ENCODE measurements at places on chromosomes 5 and 9.

DNA sequence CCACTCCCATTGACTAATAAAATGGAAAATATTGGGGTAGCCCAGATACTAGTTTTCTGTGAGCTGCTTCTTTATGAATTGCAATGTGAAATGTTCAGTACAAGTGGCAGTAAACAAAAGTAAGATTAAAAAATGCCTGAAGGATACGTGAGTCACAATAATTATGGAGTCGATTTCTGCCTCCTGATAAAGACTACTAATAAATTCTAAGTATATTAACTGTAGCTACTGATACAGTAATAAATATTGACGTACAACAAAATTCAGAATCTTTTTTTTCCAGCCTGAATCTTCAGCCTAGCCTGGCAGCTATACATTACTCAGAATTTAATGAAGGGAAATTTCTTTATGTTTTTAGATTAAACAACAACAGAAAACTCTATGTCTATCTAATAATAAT, 218.1 kb downstream of the MPDZ start:
- no peak for DNase-seq

- DNase-seq = no peak
Measured at GRCh38 chr5:146710348-146710747, 168.2 kb downstream of the PPP2R2B start.

DNA sequence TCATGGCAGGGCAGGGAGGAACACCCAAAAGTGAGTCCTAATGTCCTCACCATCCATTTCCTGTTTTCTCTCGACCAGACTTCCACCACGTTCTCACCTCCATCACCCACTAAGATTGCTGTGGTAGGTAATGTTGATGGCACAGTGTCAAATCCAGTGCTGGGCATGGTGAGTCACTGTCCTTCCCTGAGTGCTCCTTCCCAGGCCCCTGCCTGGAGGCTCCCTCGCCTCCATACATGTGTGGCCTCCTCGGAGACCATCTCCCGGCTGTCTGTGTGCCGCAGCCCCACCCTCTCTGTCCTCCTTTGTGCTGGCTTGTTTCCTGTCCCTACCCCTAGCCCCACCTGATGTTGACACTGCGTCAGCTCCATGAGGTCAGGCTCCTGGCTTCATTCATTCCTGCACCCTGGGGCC, 177.5 kb downstream of the SYK start:
- no peak for DNase-seq

DNA sequence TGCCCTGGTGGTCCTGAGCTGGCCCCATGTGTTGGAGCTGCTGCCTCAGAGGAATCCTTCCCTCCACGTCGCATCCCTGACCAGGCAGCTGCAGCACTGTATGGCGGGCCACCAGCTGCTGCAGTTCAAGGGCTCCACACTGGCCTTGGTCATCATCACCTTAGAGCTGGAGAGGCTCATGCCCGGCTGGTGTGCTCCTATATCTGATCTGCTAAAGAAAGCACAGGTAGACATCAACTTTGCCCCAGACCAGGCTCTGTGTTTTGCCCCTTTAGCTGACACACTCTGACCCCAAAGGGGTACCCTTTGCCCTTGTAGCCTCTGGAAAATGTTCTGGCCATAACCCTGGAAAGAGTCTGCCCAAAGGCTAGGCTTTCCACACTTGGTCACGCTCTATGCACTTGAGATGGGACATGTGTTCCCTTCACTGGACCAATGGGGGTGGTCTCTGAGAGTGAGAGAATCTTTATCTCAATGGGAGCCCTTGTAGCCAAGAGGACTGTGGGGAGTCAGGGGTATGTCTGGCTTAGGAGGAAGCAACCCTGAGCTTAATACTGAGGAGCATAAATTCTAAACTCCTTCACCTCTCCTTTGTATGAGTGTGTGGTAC, 4.8 kb downstream of the CCNI2 start:
- no peak for DNase-seq

GRCh38 chr5:171898386-171898785, 108.1 kb downstream of the FBXW11 start:
- no peak for DNase-seq

DNA sequence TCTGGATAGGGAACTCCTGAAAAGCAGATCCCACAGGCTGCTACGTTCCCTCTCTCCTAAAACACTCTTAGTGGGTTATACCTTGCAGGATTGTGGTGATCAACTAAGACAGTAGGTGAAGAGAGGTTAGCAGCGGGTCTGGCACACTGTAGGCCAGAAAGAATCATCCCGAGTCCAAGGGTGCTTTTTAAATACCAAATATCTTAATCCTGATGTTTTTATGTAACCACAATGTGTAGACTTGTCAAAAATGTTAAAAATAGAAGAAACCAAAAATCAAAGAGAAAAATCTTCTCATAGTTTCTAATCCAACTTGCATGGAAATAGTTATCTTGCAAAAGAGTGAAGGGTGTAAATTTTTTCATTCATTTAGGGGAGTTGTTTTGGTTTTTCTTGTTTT, 52.3 kb upstream of the IFNK start:
- no peak for DNase-seq

DNA sequence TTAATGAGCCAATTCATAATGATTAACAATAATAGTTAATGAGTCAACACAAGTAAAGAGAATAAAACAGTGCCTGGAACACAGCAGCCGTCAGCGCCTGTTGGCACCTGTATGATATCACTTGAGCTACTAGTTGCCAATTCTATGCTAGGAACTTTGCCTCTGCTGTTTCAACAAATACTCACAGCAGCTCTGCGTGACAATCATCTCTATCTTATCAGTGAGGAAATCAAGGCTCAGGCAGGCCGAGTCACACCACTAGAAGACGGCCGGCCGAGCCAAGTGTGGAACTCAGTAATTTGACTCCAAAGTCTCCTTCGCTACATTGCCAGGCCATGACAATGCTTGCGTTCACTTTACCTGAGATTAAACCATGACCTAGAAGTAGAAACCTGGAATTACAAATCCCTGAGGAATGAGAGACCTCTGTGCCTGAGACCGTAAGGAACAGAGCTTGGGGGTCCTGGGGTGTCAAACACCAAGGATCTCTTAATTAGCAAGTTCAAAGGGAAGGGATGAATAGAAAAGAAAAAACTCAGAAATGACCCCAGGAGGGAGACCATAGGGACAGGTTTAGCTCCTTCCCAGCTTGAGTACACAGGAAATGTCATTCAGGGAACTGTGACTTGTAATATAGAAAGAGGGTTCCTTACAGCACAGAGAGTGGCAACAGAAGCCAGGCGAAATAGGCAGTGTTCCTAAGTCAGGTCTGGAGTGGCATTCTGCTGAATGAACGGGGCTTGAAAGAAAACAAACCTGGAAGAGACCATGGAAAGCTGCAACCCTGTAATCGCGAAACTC, 109.1 kb downstream of the SUSD1 start:
- peak; percentile 93 for DNase-seq

GRCh38 chr5:97549496-97549895, 366.4 kb upstream of the RIOK2 start:
- no peak for DNase-seq

DNA sequence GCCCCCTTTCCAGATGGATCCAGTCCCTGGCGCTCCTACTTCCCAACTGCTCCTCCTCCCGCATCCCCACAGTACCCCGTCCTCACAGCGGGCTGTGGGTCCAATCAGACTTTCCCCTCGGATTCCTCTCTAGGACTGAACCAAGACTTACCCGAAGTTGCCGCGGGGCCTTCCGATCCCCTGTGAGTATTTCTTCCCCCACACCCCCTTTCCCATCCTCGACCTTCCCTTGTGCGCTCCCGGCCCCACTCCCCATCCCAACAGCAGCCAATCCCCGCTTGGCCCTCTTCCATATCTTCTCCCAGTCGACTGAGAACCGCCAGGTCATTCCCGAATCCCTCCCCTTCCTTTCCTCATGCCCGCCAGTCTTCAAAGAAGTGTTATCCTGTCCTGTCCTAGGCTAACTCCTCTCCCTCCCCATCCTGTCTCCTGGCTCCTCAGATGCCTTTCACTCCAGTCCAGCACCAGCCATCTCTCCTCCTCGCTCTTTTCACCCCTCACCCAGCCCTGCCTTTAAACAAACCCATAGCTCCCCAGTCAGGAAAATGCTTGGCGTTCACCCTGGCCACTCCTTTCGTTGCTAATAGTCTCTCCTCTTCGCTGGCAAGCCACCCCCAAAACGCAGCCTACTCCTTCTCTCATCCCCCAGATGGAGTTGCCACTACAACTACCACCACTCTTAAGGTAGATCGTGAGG, 646 bp downstream of the SWI5 start:
- no peak for DNase-seq

DNA sequence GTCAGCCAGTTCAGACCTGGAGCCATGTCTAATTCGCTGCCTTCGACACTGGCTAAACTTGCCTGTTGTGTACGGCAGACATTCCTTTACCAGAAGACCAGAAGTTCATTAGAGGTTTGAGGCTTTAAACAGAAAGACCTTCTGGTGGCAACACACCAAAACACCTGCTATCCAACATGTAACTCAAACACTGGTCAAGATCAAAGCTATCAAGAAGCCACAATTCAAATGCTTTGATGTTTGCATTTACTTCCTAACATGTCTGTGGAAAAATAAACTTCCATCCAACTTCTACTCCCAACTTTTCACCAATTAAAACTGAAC, 91.0 kb upstream of the RETREG1 start:
- no peak for DNase-seq

- DNase-seq = no peak
Measured at GRCh38 chr5:125143011-125143410, 396.6 kb upstream of the ZNF608 start.

DNA sequence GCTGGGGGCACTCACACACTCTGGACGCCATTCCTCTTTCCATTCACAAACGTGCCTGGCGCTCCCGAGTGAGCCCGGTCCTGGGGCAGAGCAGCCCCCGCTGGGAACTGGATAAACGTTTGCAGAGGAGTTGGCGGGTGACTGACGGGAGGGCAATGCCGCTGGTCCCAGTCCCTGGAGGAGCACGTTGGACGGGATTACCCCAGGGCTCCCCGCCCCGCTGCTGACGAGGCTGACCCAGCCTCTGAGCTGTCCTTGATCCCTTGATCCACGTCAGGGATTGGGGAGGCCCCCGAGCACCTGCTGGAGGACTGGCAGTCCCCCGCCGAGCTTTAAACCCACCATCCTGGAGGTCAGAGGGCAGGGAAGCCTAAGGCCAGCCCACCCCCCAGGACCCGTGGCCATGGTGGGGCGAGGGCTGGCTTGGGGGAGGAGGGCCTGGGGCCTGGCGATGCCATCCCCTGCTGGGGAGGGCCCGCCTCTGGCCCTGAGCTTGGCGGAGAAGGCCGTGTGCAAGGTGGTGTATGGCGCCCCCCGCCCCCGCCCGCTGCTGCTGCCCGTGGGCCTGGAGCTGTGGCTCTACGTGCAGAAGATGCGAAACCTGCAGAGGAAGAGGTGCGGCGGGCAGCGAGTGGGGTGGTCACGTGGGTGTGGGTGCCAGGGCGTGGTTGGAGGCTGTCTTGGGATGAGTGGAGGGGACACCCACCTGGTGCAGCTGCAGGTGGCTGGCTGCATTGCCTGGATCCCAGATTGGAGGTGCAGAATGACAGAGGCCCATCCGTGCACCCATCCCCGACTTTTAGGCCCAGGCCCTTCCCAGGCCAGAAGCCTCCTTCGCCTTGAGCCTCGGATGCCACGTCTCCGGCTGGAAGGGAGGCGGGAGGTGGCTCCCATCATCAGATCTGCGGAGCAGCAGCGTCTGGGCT, 4.5 kb downstream of the GPSM1 start:
- no peak for DNase-seq

DNA sequence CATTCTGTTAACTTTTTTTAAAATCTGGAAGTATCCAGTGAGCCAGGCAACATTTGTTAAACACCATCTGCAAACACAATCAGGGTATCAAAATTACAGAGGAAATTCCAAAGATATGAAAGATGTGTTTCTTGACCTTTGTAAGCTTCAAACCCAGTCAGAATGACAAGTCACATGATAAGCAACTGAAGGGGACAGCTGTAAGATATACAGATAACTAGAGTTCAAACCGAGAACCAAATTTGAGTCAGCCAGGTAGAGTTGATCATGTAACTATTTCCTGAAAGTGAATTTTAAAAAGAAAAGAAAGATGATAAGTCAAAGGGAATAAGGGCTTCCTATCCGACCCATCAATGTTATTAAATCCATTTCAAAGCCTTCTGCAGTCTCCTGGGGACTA, 196.2 kb downstream of the DEPDC1B start:
- no peak for DNase-seq

DNA sequence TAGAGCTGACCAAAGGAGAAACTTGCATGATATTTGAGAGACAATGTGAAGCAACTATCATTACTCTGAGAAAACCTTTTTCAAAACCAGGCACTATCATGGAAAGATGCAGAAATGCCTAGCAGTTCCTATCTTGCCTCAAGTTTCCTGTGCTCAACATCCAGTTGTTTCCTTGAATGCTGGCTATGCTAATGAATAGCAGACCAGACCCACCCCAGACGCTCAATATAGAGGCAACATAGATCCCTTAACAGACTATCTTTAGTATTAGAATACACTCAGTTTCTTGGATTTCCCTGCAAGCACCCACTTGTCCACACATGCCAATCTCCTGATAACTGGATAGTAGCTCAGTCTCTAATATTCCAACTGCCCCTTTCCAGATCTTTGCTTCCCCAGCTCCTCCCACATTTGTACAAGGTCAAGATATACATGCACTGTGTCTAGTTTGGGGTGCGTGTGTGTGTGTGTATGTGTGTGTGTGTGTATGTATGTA, 93.3 kb upstream of the PCSK5 start:
- no peak for DNase-seq

DNA sequence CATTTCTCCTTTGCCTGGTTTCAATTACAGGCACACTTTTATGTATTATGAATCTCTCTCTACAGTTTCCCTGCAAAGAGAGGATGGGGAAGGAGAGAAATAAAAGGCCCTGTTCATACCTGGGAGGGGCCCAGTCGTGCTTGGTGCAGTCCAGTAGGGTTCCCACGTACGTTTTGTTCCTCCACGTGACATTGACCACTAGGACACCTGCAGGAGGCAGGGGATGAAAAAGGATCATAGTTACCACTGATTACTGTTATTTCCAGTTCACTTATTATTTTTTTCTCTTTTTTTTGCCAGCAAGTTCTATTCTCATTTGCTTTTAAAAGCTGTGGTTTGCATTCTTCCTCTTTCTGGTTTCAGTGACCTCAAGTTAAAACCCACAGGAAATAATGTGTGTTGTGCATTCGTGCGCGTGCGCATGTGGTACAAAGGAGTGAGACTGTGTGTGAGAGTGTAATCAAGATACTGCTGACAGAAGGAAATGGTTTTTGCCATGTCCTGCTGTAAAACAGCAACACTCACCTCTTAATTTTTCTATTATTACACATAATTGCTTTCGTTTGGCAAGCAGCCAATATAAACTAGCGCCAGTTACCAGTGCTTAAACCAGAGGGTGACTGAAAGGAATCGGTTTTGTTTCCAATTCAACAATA, 96.8 kb downstream of the ZNF608 start:
- peak; percentile 76 for DNase-seq

- no peak for DNase-seq
Measured at GRCh38 chr5:81899123-81899522, 72.7 kb upstream of the ATG10 start.

- peak; percentile 46 for DNase-seq
Measured at GRCh38 chr5:165457859-165458481, 1952.6 kb downstream of the MAT2B start.

GRCh38 chr9:93124793-93125192, 9.3 kb downstream of the NINJ1 start:
- no peak for DNase-seq

GRCh38 chr5:93395971-93396379, 185.0 kb downstream of the NR2F1-AS1 start:
- no peak for DNase-seq

GRCh38 chr5:137234973-137235943, 263.9 kb downstream of the SPOCK1 start:
- DNase-seq = peak; percentile 36

Measured in HT-29 (cell line).